ENCODE measurements at places on chromosomes 2 and 18. TPM values are rescaled to one million over a fixed set of nuclear protein-coding genes. Genes with fewer than 3 reads are reported as not detected.

Gene PLGLB2
- polyA plus RNA-seq = 1.2 TPM

Gene UBXN4
- polyA plus RNA-seq = 32.7 TPM

Gene NR4A2
- 16.2 TPM for polyA plus RNA-seq

Gene RTP5
- polyA plus RNA-seq = not detected

Gene WDR54
- polyA plus RNA-seq = 61.6 TPM

Gene DNAJC5G
- not detected for polyA plus RNA-seq

Gene UGT1A5
- polyA plus RNA-seq = not detected

Gene ADCYAP1
- polyA plus RNA-seq = not detected

Gene FAM168B
- 72.7 TPM for polyA plus RNA-seq

Gene CHCHD5
- 55.9 TPM for polyA plus RNA-seq

Gene ERLEC1
- polyA plus RNA-seq = 61.7 TPM

Gene COL4A3
- polyA plus RNA-seq = not detected

Gene ESPNL
- polyA plus RNA-seq = 0.05 TPM

Gene MEP1B
- polyA plus RNA-seq = not detected

Gene MYOM1
- polyA plus RNA-seq = 0.08 TPM

Gene RNU2-63P
- not detected for polyA plus RNA-seq

Gene MC4R
- polyA plus RNA-seq = 0.62 TPM

Gene CKAP2L
- 2.9 TPM for polyA plus RNA-seq

Gene MBP
- polyA plus RNA-seq = 1.4 TPM

Gene ALLC
- 0.08 TPM for polyA plus RNA-seq

Gene MROH2A
- 0.02 TPM for polyA plus RNA-seq

Measured in SK-N-SH (cell line).